Activated T-helper 1 cell treated with anti-CD3 and anti-CD28 coated beads, Interleukin-2, amount 50 U/mL, for 16 hours (primary cell): ENCODE measurements at places on chromosomes 2 and 18.

DNA sequence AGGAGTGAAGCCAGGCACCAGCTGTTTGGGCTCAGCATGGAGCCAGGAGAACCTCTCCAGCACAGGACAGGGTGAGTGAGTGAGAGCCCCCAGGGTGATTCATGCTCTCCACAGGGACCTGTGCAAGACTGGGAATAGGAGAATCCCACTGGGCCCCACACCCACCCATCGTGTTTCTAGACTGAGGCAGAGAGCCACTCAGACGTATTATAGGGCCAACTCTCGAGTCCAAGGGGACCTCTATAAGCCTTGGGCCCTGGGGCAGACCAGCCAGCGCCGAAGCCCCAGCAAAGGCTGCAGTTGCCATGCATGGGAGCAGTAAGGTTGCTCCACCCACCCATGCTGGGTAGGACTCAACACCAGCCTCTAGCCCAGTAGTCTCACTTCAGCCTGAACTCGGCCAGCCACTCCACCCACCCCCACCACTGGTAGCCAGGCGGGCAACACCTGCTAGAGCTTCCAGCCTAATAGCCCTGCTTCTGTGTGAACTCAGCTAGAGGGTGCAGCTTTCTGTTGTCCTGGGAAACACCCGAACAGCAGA is 19.0 kb downstream of the PFN4 start:
- no peak for DNase-seq

DNA sequence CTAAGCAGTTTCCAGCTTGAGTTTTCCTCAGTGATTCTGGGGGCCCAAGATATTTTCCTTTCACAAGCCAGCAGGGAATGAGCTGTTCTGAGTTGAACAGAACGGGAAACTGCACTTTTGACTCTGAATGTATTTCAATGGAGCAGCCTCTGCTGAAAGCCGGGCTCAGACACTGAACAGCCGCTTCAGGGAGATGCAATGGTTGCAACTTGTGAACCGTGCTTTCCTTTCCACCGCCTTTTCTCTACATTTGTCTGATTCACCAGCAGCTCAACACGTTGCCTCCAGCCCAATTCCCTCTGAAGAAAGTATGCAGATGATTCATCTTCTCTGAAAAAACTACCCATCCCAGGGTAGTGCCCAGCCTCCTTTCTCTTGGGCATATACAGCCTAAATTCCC is 119.3 kb upstream of the PKDCC start:
- DNase-seq, result no peak

DNA sequence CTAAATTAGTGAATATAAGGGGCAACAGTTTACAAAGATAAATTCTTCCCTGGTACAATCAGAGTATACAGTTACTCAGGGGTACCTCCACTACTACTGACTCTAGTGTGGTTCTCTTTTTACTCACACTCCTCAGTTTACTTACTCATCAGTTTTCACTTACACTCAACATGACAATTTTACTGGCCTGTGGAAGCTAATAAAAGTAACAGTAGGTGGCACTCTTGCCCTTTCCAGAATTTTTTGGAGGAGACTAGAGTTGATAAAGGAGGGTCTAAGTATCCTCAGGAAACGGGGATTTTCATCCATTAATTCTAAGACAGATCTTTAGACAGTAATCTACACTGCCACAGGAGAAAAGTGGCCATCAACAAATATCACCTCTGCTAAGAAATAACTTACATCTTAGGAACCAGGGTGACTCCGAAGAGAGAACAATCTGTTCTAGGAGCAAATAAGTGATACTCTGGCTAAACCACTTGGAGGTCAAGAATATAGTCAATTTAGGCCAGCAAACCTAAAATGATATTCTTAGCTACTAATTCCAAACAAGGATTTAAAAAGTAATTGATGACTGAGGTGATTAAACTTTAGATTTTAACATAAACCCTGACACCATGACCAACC is 61.3 kb downstream of the ATL2 start:
- DNase-seq, result no peak

- no peak for DNase-seq
Observed at GRCh38 chr2:147683380-147683779, 161.4 kb upstream of the ACVR2A start.

- no peak for DNase-seq
Observed at GRCh38 chr18:29060349-29060748, 883.4 kb upstream of the CDH2 start.

- no peak for DNase-seq
Observed at GRCh38 chr2:173962031-173962430, 3.1 kb downstream of the SP3 start.

- DNase-seq, result no peak
Observed at GRCh38 chr2:317501-318424, 29.9 kb upstream of the ALKAL2 start.

DNA sequence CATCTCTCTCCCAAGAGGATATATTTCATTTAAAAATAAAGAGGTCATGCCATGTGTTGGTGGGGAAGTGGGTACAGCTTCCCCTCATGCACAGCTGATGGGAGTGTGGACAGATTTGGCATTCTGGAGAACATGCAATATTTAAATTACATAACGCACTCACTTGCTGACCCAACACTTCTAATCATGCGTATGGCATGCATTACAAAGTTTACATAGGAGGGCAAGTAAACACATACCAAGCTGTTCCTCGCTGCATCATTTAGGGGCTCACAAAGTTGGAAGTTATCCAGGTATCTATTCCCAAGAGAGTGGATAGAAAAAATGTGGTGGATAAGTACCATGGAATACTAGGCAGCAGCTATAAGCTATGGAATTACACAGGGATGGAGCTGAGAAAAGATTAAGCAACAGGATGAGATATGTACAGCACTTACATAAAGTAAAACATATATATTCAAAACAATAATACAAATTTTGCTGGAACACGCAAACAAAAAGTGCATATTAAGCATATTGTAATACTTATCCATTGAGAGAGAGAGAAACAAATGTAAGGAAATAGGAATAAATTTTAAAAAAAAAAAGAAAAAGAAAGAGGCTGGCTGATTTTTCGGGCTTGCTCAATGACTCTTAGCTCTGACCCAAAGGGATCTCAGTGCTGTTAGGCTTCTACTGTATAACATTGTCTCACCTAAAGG is 11.0 kb downstream of the CYP1B1 start:
- DNase-seq, result no peak

DNA sequence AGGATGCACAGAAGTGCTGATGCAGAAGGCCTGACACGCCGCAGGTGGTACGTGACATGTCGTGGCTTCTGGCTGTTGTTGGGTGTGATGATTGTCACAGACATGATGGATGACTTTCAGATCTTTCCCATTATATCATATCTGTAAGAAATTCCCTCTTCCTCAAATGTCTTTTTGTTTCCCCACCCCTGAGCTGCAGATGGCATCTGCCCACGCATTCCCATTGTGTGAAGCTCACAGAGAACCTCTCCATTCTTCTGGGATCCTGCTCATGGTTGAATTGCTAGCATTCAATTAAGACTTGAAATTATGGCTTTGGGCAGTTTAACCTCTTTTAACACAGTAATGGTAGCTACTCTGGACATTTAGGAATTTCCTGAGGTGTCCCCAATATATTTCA is 28.3 kb upstream of the EPHA4 start:
- DNase-seq, result no peak

DNA sequence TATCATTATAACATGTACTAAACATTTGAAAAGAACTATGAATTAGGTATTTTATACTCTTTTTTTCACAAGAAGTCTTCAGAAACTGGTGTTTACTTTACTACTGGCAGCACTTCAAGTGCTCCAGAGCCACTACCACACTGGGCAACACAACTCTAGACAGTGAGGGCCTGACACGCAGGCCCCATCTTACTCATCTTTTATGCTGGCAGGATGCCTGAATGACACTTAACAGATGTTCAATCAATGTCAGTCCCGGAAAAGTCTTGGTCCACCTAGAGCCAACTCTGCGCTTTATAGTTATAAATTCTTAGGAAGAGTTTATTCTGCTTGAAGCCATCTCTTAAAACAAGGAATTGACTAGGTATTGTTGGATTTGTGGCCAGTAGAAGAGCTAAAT is 8.7 kb upstream of the WIPF1 start:
- no peak for DNase-seq

DNA sequence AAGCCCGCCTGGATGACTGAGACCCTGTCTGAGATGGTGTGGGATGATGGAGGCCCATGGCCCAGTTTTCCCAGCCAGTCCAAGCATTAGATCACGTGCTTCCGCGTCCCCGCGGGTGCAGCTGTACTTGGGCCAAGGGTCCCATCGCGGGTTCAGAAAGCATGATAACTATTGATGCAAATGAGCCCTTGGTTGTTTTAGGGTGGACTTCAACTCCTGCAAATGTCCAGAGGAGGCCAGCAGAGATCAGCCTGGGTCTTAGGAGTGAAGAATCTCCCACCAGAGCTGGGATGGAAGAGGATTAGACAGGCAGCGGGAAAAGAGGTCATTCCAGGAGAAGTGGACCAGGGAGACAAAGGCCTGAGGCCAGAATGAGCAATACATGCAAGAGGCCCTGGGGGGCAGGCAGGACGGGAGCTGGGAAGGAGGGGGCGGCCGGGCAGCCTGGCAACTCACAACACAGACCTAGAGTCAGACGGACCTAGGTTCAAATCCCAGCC is 89.9 kb upstream of the TMEM247 start:
- DNase-seq, result no peak

GRCh38 chr2:42147641-42148274 is 21.4 kb upstream of the EML4 start:
- DNase-seq, result no peak

DNA sequence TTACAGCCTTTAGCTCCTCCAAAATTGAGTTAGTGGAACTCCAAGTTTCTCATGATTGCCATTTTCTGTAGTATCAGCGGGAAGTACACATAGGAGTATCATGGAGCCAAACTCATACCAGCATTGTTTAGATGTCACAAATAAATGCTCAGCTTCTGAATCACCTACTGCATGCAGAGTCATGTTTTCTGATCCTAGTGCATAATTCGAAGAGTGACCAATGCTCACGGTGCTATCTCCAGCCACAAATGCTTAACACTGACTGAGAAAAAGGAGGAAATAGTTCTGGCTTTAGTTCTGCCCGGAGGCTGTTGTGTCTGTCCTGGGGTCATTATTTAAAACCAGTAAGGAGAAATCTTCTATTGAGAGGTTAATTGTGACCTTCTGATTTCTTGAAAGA is 45.4 kb upstream of the LRATD1 start:
- DNase-seq, result no peak

- DNase-seq, result no peak
Observed at GRCh38 chr2:140905083-140905781, 1225.6 kb downstream of the LRP1B start.

GRCh38 chr2:131488306-131489205 is 3.6 kb downstream of the MZT2A start:
- DNase-seq, result no peak

- DNase-seq, result no peak
Observed at GRCh38 chr2:150350500-150350899, 137.0 kb downstream of the RND3 start.

DNA sequence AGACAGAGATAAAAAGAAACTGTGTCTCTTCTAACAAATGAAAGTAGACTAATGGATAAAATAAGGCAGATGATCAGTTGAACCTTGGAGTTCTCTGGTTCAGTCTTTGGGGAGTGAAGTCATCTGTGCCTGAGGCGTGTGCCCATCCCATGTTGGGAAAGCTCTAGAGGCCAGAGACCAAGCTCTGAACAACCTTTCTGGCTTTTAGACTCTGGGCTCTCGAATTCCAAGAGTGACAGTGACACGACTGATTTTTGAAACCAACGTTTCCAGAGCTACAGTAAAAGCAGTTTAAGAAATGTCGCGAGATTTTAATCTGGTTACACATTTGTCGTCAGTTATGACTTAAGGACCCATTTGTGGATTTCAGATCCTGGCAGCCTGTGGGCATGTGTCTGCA is 83.7 kb upstream of the APCDD1 start:
- DNase-seq, result no peak

GRCh38 chr2:190062601-190063000 is at the start of gene MSTN:
Gene MSTN, minus strand, starts transcription at chr2:190062729. Its CDS starts 133 bp downstream, at chr2:190062596.
- no peak for DNase-seq

- no peak for DNase-seq
Observed at GRCh38 chr18:57687970-57688369, 66.3 kb upstream of the NARS1 start.

DNA sequence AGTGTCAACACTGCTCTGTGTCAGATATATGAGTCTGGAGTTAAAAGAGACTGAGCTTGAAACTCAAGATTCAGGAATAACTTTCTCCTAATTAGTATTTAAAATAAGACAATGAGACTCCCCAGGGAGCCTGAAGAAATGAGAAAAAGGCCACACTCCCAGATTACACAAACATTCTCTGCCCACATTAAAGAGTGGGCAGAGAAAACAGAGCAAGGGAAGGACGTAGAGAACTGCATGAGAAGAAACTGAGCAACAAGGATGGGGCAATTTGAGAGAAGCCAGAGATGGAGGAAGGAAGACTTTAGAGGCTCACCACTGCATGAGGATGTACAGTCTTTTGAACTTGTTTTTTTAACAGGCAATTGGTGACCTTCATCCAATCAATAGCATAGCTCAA is 438.2 kb downstream of the TDRD15 start:
- DNase-seq, result no peak

DNA sequence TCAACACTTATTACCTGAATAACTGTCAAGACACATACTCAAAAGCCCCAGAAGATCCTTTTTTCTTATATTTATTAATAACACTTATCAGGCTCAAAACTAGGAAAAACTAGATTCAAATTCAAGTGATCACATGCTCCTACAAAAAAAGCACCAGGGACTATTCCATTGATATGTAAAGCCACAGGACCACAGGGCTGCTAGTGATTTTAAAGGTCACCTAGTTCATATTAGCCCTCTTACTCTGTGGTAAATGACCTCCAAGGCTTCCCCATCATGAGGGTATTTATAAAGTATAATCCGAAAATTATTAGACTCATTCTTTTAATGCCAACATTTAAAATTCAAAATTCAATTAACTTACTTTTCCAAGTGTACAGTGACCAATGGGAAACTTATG is 52.5 kb downstream of the LRPPRC start:
- no peak for DNase-seq

DNA sequence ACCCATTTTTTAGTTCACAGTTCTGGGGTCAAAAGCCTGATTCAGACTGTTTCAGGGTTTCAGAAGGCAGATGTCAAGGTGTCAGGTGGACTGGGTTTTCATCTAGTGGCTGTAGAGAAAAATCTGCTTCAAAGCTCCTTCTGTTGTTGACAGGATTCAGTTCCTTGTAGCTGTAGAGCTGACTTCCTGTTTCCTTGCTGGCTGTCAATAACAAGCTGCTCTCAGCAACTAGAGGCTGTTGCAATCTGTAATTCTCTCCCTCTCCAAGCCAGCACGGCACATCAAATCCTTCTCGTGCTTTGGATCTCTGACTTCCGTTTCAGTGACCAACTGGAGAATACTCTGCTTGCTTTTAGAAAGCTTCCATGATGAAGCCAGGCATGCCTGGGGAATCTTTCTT is 179.4 kb downstream of the DOK6 start:
- no peak for DNase-seq

GRCh38 chr2:207869784-207870778 is 100.4 kb upstream of the FZD5 start:
- no peak for DNase-seq

GRCh38 chr18:24490539-24490938 is 30.1 kb downstream of the HRH4 start:
- no peak for DNase-seq

GRCh38 chr2:96937586-96937985 is 48.8 kb downstream of the FAM178B start:
- no peak for DNase-seq

- DNase-seq, result no peak
Observed at GRCh38 chr18:34772887-34773286, 62.8 kb downstream of the DTNA start.
